ENCODE measurements at places on chromosomes 4 and X. TPM values are rescaled to one million over a fixed set of nuclear protein-coding genes. Genes with fewer than 3 reads are reported as not detected.

The RAB41 gene
- 0.72 TPM for polyA plus RNA-seq

The USP26 gene
- polyA plus RNA-seq, result not detected

The PAQR3 gene
- polyA plus RNA-seq, result 17.9 TPM

The TSR2 gene
- 54.6 TPM for polyA plus RNA-seq

The SH3BP2 gene
- polyA plus RNA-seq, result 40.9 TPM

The HOPX gene
- 19.6 TPM for polyA plus RNA-seq

The STOX2 gene
- 9.7 TPM for polyA plus RNA-seq

The CD38 gene
- polyA plus RNA-seq, result 0.90 TPM

The GALNT7 gene
- polyA plus RNA-seq, result 31.6 TPM

The PNMA6A gene
- 13.0 TPM for polyA plus RNA-seq

The GYPA gene
- 2.2 TPM for polyA plus RNA-seq

The CXCL9 gene
- polyA plus RNA-seq, result 0.08 TPM

The FRMPD4 gene
- polyA plus RNA-seq, result 0.12 TPM
